ENCODE measurements at places on chromosomes 13 and 19.

- DNase-seq: no peak
Measured at GRCh38 chr13:75946536-75947284, 310.6 kb downstream of the LMO7 start.

- DNase-seq: no peak
Measured at GRCh38 chr13:93244918-93245280, 18.3 kb downstream of the GPC6 start.

DNA sequence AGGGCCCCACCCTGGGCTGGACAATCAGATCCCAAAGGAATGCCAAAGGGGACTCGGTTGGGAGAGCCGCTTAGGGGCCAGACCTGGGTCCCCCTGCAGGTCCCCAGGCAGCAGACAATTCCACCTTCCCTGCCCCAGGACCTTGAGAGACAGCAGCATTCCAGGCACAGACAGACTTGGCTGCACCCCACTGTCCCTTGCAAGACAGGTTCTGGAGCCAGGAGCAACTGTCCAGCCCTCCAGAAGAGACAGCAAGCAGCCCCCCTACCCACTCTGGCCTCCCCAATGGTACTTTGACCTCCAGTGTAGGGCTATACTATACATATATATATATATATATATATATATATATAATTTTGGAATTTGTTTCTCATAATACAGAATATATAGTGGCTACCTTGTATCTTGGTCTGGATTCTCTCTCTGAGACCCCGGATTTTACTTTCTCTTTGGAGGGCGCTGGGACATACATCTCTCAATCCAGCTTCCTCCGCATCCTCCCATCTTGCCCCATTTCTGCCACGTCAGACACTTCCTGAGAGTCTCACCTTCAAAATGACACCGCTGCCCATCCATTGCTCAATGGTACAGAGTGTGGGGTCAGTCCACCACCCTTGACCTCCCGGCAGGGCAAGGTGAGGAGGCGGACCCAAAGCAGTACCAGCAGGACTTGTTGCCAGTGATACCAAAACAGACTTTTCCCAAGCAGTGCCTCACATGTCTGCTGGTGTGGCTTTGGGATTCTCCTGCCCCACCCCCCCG is 12.7 kb downstream of the SMIM24 start:
- DNase-seq: no peak

DNA sequence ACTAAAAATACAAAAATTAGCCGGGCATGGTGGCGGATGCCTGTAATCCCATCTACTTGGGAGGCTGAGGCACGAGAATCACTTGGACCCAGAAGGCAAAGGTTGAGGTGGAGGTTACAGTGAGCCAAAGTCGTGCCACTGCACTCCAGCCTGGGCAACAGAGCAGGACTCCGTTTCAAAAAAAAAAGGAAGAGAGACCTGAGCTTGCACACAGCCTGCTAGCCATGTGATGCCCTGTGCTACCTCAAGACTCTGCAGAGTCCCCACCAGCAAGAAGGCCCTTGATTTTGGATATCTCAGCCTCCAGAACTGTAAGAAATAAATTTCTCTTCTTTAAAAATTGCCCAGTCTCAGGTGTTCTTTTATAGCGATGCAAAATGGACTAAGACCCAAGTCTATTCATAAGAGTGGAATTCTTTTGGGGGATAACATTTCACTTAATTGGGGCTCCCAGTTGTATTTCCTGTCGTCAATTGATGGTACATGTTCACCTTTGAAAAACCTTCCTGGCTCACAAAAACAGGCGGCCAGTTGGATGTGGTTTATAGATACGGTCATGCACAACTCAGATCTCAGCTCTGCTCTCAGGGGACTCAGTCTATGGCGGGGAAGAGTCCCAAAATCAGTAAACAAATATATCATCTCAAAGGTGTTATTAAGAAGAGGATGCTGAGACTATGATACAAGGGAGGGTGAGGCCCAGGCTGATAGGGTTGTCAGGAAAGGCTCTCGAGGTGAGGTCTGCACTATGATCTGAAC is 2.4 kb upstream of the CHERP start:
- DNase-seq: no peak

DNA sequence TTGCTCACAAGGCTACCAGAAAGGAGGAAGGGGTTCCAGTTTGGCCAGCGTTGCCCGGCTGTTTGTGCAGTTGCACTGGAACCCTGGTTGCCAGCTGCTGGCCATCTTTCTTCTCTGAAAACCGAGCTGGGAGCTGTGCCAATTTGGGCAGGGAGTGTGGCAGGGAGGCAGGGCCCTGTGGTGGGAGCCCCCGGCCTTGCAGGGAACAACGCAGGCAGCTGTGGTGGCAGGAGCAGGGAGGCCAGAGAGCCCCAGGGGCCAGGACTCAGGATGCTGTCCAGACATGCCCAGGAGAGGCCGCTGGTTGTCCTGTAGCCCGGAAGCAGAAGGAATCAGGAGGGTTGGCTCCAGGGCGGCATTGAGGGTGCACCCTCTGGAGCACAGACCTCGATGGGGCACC is 4.8 kb downstream of the KMT5C start:
- no peak for DNase-seq

- no peak for DNase-seq
Measured at GRCh38 chr13:74794147-74794546, 659.9 kb upstream of the KLF12 start.

DNA sequence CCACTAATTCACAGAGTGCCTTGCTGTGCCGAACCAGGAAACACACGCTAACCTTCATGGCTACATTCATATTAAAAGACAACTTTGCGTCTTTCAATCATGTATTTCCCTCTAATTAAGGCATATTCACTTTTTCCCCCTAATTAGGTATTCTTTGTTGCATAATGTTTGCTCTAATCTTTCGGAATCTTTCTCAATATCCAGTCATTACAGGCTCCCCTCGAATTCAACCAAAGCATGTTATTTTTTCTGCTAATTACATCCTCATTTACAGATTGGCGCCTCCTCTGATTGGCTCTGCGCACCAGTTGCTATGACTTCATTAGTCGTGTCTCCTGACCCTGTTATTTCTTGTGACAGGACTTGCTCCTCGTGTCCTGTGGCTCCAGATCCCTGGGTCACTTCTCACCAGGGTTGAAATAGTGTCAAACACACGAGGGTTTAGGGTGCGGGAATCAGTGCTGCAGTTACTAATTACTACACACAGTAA is 226.7 kb upstream of the TSHZ3 start:
- DNase-seq: no peak

DNA sequence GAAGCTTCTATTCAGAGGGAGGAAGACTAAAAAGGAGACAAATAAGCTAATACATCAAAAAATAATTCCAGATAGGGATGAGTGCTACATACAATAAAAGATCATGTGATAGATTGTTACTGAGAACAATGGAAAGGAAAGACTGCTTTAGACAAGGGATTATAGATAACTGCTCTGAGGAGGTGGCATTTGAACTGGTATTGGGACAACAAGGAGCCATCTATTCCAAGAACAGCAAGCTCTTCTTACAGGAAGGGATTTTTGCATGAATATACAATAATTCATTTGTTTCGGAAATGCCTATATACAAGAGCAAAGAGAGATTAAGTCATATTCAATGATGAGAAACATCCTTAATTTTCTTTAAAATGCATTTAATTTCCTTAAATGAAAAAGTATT is 540.5 kb upstream of the KLF12 start:
- no peak for DNase-seq

DNA sequence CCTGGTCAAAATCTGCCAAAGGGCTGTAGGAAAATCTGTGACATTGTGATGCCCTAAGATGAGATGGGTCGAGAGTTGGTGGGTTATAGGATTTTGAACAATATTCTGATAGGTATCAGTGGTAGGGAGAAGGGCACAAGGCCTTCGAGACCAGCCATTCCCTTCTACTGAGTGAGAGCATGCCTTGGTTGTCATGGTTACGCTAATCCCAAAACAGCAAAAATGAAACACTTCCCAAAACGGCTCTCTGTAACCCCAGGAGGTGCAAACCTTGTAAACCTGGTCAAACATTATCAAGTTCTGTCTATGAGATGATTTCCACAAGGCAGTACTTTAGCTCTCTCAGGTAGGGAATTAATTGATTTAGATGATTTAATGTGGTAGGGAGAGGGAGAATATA is 158.7 kb upstream of the RNF113B start:
- no peak for DNase-seq

DNA sequence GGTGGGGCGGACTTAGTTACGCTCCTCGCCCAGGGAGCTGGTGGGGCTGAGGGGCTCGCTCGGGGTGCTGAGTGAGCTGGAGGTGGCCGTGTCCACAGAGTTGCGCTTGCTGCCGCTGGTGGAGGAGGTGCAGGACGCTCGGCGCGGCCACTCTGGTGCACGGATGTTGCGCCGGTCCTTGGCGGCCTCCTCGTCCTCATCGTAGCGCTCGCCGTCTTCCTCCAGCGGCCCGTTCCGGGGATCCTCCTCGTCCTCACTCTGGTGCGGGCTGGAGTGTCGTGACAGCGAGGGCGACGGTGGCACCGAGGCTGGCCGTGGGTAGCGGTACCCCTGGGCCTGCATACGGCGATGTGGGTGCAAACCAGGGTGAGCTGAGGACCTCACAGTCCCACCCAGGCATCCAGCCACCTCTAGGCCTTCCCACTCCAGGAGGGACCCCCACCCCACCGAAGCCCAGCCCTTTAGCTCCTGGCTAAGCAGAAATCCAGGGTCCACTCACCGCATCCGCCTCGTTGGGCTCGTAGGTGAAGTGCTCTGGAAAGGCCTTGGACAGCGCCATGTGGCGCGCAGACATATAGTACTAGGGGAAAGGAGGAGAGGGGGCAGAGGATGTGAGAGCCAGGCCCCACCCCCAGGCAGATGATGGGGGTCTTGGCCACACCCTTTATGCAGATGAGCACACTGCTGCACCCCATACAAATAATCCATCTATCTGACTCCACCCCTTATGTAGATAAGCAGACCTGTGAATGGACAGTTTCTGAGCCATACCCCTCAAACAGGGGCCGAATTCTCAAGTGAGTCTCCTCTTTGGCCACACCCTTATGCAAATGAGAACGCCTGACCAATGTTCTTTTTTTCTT is 4.4 kb downstream of the FTL start:
- DNase-seq: no peak

GRCh38 chr13:37106642-37107041 is 1.2 kb upstream of the CSNK1A1L start:
- no peak for DNase-seq

DNA sequence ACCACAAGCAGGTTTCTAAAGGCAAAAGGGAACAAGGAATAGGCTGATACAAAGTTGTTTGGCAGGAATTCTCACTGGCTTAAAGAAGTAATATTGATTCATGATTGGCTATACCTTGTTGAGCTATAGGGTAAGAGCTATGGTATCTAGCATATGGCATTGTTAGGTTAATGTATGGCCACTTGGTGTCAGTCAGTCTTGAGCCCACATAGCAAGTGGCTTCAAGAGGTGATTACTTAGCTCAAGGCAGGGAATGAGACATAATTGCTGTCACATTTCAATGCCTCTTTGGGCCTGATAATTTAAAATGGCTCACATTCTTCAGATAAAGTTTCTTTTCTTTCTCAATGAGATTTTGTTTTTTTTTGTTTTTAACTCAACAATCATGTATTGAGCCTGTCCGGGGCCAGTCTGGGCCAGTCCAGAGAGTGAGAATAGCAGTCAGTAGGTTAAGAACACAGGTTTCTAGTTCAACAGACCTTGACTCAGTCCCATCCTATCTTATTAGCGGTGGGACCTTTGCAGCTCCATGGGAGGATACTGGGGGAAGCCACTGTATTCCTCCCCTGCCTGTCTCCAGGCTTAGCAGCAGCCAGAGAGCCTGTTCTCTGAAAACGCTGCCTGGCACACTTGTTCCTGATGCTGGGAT is 45.8 kb upstream of the RCBTB2 start:
- DNase-seq: no peak

GRCh38 chr19:31351855-31352195 is 2.6 kb upstream of the TSHZ3 start:
- DNase-seq: no peak

- DNase-seq: no peak
Measured at GRCh38 chr13:71312923-71313322, 554.1 kb downstream of the DACH1 start.

DNA sequence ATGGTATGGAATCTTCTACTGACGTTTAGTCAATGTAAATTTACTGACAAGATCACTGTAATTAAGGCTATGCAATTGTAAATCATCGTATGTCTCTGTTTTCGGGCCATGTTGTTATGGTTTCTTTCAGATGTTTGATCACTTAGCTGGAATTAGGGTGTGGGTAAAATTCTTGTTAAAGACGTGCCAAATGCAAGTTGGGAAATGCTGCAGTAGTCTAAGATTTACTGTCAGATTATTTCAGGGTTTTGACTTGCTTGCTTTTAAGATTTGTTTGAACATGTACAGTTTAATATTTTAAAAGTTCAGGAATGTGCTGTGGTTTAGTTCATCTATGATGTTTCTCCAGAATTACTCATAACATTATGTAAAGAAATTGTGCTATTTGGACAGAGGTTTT is 10.8 kb downstream of the NDFIP2 start:
- no peak for DNase-seq

- no peak for DNase-seq
Measured at GRCh38 chr13:64127192-64127591, 2711.5 kb upstream of the PCDH20 start.

DNA sequence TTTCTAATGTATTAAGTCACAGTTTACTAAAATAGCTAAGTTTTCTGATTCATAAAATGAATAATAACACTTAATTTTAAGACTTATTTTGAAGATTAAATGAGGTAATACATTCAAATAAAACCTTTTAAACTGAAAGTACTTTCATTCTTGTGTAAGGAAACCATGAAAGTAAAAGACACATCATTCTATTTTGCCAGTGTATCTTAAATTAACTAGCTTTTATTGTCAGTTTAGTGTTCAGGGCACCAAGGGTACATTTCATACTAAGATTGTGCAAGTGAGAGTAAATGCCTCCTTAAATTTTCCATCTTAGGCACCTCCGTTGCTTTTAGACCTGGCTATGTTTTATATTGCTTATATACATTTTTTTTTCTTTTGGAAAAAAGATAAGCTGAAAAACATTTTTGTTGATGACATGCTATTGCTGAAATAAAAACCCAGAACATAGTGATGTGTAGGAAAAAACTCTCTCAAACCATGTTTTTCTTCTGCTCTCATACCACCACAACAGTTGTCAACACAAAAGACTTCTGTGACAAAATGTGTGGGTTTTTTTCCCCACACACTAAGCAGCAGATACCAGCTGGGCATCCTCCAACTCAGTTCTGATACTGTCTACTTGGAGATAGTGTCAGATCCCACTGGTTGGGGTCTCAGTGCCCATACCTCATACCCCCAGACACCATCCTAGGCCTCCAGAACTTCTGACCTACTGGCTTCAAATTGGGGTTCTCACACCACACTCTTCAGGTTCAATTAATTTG is 30.7 kb upstream of the LPAR6 start:
- DNase-seq: no peak

GRCh38 chr13:77896977-77897376 is 21.7 kb downstream of the EDNRB start:
- DNase-seq: no peak

- no peak for DNase-seq
Measured at GRCh38 chr13:48570216-48570828, 37.4 kb upstream of the RCBTB2 start.

- no peak for DNase-seq
Measured at GRCh38 chr13:32257649-32258048, 57.5 kb downstream of the ZAR1L start.

DNA sequence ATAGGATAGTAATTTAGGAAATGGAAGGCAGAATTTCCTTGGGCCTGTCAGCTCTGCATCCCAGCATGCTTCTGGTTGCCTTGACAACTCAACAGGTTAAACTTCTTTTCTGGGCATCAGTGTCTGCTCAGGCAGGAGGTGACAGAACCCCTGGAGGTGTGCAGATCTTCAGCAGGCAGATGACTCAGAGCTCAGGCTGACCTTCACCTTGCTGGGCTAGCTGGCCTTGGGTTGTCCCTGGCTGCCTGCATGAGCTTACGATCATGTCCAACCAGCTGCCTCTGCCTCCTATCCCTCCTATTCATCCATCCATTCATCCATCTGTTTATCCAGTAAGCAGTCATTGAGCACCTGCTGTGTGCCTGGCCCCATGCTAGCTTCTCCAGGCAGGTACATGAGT is 81.2 kb upstream of the KCTD15 start:
- DNase-seq: no peak

Data from NCI-H2081 treated with DMSO at 0.1 percent for 48 hours (cell line).